ENCODE measurements at places on chromosomes 3 and 15.

- DNase-seq = no peak
Observed at GRCh38 chr15:48936666-48937065, 27.1 kb downstream of the SHC4 start.

GRCh38 chr15:78880813-78881212 lies 8.1 kb downstream of the MORF4L1 start:
- DNase-seq = no peak

DNA sequence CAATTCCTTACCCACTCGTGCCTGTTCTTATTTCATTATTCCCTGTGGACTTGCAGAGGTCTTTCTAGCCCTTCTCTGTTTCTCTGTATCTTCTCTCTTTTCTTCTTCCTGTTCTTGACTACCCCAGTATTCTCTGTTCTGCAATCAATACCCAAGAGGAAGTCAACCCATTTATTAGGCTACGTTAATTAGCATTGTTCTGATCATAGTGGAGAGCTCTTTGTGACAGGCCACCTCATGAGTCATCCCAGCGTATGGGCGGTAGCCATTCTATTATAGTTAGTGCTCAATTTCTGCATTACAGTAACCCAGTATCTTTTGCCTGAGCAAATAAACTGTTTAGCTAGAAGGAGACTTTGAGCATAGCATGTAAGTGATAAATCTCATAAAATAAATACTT lies 259.5 kb upstream of the GRM7 start:
- DNase-seq = no peak

DNA sequence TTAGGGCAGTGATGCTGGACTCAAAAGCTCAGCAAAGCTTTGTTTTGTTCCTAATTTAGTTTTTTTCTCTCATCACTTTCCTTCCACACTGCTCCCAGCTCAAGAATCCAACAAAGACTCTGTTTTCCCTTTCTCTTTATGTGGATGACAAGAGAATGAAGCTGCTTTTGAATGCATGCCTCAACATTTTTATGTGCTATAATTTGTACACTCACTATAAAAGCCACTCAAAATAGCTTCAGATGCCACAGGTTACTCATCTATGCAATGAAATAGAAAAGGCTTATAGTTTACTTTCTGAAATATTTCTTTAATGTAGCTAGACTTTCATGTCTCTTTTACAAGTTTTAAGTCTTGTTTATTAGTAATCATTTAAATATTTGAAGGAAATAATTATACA lies 714.9 kb downstream of the OTOL1 start:
- DNase-seq = no peak

DNA sequence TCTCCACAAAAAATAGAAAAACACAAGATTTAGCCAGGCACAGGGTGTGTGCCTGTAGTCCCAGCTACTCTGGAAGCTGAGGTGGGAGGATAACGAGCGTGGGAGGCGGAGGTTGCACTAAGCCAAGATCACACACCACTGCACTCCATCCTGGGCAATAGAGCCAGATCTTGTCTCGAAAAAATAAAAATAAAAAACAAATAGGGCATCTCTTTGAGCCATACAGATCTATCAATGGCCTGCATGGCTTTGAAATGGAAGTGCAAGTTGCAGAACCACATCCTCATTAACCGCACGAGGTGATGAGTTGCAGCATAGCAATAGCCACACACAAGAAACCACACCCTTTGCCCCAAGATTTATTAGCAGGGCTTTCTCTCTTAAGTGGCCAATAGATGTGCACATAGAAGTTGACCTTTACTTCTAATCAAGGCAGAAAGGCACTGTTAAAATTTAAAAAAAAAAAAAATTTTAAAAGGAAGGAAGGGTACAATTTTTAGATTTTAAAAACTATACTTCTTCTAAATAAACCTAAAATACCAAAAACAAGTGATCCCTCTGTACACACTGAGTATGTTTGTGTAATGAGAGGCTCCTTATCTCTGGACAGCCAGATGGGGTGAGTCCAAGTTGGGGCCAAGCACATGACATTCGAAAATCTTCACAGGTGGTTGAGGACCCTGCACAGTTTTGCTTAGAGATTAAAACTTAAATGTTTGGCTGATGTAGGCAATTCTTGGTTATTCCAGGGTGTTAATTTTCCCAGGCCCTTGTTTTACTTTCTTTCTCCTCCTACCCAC lies 53.4 kb downstream of the FILIP1L start:
- DNase-seq = no peak

DNA sequence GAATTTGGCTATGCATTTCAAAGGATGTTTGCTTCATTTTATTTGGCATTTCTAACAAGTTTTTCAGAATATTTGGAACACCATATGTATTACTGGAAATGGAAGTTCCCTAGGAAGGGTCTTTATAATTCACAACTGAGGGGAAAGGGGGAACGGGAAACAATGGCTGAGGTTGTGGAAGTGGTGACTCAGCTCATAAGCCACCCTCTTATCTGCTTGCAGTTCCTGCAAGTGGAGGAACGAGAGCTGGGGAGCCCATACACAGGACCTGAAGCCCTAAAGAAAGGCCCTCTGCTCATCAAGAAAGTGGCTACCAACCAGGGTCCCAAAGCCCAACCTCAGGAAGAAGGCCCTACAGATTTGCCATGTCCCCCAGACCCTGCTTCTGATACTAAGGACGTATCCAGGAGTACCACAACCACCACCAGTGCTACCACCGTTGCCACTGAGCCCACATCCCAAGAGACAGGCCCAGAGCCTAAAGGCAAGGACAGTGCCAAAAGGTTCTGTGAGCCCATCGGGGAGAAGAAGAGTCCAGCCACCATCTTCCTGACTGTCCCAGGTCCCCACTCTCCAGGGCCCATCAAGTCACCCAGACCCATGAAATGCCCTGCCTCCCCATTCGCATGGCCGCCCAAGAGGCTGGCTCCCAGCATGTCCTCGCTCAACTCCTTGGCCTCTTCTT lies 37.9 kb downstream of the ESYT3 start:
- DNase-seq = no peak

DNA sequence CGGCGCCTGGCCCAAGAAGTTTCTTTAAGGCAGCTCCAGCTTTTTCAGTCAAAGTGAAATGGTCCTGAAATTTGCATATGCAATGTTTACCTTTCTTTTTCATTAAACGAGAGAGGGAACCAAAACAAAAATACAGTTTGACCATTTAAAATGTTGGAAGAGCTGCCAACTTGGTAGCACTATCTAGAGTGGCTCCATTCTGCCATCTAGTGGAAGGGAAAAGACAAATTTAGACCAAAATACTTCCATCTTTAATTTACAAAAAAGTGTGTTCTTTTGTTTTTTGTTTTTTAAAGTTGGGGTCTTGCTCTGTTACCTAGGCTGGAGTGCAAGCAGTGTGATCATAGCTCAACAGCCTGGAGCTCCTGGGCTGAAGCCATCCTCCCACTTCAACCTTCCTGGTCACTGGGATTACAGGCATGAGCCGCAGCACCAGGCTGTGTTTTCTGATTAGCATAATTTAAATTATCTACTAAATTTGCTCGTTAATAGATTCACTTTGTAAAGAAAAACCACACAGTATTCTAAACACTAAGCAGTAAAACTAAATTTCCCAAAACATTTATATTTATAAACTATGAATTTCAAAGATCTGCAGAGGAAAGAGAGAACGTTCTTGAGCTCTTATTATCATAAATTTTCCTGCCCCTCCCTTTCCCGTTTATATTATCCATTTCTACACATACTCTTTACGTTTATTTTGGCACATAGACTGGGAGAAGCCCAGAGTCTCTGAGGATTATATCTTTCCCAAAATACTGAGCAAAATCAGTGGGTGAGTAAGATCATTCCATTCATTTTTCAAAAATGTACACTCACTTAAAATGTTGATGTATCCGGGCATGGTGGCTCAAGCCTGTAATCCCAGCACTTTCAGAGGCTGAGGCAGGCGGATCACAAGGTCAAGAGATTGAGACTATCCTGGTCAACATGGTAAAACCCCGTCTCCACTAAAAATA lies 15.4 kb upstream of the RFC4 start:
- no peak for DNase-seq

- no peak for DNase-seq
Observed at GRCh38 chr3:193911784-193912340, 224.1 kb upstream of the HES1 start.
